ENCODE measurements at places on chromosomes 11 and 22.

DNA sequence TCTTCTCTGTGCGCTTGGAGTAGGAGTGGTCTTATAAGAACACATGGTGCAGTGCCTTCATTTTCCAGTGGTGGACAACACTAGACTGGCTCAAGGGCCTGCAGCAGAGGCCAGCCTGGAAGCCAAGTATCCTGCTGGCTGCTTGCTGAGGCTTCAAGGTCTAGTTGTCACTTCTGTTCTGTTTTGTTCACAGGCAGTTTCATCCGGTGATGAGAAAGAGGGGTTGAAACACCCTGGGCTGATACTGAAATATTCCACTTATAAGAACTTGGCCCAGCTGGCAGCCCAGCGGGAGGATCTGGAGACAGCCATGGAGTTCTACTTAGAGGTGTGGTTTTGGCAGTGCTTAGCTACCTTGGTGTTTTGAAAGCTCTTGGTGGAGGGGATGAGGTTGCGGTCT is 29.8 kb downstream of the CABIN1 start:
- DNase-seq = no peak

DNA sequence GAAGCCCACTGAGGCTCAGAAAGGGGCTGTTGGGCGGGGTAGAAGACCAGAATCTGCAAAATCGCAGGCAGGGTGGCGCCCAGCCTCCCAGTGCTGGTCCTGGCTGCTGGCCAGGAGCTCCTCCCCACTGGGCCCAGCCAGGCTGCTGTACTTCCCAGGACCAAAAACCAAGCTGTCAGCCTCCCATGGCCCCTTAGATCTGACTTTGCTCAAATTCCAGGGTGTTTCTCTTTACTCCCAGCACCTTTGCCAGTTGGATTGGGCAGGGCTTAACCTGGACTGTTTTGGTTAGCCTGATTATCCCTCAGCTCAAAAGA is 44.2 kb upstream of the WEE1 start:
- no peak for DNase-seq

- no peak for DNase-seq
Observed at GRCh38 chr22:44291265-44291664, 21.5 kb downstream of the SHISAL1 start.

DNA sequence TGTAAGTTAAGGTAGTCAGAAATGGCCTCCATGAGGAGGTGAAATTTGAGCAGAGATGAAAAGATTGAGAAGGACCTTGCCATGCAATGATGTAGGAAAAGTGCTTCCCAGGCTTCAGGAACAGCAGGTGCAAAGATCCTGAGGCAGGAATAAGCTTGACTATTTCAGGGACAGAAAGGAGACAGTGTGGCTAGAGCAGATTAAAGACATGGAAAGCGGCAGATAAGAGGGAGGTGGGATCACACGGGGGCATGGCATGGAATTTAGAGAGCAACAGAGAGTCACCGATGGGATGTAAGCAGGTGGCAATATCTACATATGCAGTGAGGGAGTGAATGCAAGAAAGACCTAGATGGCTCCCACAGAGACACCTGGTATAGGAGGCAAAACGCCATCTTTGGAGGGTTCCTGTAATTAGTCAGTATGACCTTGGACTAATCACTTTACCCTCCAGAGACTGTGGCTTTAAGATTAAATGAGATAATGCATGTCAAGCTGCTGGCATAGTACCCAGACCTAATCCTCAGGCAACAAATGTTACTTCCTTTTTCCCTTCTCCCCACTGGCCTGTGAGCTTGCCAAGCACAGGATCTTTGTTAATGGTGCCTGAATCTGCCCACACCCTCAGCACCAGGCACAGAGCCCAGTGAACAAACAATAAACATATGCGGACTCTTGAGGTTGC is 24.6 kb upstream of the ACER3 start:
- DNase-seq = no peak

DNA sequence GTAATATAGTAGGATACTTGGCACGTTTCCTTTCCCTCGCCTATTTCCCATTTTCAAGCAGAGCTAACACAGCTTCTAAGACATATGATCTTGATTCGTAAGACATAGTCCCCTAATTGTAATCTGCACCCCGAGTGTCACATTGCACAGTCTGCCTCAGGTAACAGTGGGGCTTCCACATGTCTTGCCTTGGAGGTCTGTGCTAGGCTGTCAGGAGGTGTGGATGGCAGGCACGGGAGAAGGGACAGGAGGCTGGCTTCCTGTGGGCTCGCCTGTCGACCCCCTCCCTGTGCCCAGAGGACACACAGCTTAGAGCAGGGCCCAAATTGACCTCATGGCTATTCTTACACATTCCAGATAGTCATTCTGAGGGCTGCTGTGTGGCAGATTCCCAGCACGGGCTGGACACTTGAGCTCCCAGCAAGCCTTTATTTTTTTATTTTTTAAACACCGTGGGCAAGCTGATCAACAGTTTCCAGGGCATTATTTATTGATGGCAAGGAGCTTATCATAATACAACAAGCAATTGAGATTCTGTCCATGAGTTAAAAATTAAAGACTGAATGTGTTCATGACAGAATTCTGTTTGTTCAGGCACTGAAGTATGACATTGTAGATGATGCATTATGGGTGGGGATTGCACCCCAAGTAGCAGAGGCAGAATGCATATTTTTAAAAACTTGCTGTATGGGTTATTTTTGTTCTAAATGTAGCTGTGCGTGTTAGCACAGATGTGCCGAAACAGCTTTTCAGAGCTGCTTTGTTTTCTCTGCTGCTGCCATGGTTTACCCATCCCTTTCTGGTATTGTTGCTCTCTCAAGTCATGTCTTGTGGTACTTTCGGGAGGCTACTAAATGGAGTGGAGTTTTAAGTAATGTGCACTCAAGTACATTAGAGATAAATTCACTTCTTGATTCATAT is 113.0 kb downstream of the ATXN10 start:
- no peak for DNase-seq

DNA sequence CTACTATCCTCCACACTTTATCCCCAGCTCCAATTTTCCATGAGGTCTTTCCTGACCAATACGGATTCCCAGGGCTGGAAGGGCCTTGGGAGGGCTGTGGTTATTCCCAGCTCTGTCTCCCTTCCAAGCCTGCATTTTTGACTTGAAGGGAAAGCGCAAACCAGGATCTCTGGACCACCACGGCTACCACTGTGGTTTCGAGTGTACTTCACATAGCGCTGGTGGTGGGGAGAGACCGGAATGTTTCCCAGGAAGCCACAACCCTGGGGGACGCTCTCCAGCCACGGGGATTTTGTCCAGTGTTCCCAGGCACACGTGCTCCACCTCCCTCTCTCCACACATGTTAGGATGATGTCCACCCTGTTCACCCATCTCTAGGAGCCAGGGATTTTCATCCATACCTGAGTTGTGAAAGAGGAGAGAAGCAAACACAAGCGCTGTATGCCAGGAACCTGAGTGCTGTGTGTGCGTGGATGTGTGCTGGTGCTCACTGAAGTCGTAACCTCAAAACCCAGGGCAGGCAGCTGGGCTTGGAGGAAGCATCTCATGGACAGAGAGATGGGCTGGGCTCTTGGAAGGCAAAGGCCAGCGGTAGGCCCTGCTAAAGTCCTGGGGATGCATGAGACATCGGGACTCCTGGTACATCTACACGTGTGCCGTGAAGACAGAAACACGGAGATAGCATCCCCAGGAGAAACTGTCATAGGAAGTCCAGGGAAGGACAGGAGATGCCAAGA is 1.3 kb upstream of the NPTXR start:
- DNase-seq = no peak

- DNase-seq = no peak
Observed at GRCh38 chr22:29773233-29773632, 6.1 kb downstream of the UQCR10 start.

GRCh38 chr11:468493-468892 is 18.4 kb downstream of the PTDSS2 start:
- DNase-seq = no peak

- no peak for DNase-seq
Observed at GRCh38 chr11:15278128-15278527, 163.4 kb downstream of the INSC start.

DNA sequence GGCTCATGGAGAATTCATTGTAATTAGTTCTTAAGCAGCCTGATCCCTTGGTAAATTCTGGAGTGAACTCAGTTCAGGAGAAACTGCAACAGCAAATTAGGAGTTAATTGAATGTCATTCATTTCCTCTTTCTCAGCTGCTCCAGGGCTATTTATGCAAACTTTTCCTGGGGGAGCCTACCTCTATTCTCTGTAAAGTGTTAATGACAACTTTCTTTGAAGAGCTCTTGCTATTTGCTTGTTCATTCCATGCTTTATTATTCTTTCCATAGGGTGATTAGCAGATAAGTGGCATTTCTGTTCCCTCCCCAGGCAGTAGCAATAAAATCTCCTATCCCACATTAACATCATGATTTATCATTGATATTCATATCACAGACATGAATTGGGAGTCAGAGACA is 267.6 kb upstream of the DDI1 start:
- no peak for DNase-seq

DNA sequence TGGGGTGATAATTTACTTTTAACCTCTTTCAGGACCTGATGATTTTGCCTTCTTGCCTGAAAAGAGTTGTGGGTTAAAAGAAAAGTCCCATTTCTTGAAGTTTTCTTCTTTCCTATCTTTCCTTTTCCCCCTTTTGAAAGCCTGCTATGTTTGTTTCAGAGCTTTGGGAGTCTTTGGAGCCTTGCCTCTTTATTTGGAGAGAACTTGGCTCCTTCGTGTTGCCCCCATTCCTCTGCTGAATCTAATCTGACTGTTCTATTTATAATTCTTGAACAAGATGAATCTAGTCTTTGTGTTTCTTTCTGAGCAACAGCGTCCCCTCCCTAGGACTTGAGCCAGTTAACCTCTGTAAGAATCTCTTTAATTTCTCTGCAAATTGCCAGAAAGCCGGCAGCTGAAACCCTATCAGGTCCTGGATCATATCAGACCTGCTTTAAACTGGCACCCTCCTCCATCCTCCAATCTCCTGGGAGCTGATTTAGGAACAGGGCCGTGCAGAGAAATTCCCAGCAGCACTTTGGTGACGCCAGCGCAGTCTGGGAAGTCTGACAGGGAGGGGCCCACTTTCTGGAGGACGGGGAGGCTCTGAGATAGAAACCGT is 289.1 kb upstream of the SORL1-AS1 start:
- DNase-seq = no peak

DNA sequence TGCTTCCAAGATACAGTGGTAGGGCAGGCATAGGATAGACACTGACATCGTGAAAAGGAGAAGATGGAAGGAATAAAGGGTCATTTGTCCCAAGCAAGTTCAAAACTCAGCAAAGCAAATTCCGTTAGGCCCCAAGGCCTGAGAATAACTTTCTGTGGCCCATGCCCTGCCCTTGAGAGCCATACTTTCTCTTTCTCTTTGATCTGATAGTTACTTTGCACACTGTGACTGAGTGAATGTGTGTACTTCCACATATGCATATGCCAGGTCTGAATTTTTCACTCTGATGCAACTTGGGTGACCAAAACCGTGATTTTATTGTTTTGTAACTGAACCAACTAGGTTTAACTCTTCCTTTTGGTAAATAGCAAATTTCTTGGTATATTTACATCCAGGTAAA is 371.5 kb downstream of the RAB38 start:
- no peak for DNase-seq

GRCh38 chr11:63534895-63535461 is 1.6 kb upstream of the PLAAT4 start:
- DNase-seq = no peak

DNA sequence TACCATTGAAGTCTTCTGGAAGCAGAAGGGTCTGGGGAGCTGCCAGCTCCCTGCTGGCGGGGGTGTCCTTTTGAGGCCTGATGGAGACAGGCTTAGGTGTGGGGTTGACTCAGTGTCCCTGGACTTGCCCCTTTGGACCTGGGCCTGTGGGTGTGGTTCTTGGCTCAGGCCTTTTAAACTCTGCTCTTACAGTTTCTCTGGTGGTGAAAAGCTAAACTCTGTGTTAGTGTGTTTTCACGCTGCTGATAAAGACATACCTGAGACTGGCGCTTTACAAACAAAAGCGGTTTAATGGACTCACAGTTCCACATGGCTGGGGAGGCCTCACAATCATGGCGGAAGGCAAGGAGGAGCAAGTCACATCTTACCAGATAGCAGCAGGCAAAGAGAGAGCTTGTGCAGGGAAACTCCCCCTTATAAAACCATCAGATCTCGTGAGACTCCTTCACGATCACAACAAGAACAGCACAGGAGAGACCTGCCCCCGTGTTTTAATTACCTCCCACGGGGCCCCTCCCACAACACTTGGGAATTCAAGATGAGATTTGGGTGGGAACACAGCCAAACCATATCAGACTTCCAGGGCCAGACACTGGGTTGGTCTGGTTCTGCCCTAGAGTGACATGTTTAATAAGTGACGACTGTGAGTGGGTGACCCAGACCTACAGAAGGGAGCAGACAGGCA is 26.5 kb downstream of the GRAMD4 start:
- no peak for DNase-seq

- no peak for DNase-seq
Observed at GRCh38 chr11:9385327-9385899, 961 bp downstream of the IPO7 start.

Measured in stimulated activated CD4-positive, alpha-beta T cell treated with anti-CD3 and anti-CD28 coated beads, Interleukin-1b, Interleukin-23, amount 100 ng/mL, for 1 hour (primary cell).